ENCODE measurements at places on chromosomes 11 and 22.

DNA sequence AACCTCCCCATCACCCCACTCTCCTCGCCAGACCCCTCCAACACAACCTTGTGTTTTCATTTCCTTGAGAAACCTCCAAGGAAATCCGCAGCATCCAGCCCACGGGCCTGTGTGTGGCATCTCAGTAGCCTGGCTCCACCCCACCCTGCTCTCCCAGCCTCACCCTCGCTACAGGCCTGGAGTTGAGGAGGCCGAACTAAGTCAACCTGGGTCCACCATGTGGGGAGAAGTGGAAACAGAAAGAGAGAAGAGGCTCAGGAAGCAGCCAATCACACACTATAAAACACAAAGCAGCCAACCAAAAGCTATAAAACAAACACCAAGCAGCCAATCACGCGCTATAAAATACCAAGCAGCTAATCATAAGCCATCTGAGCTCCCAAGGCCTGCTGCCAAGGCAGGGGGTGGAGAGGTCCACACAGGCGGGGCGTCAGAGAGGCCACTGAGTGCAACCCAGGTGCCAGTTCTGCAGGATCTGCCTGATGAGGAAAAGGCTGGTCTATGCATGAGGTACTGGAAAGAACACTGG is 72.0 kb downstream of the MICAL3 start:
- DNase-seq = no peak

DNA sequence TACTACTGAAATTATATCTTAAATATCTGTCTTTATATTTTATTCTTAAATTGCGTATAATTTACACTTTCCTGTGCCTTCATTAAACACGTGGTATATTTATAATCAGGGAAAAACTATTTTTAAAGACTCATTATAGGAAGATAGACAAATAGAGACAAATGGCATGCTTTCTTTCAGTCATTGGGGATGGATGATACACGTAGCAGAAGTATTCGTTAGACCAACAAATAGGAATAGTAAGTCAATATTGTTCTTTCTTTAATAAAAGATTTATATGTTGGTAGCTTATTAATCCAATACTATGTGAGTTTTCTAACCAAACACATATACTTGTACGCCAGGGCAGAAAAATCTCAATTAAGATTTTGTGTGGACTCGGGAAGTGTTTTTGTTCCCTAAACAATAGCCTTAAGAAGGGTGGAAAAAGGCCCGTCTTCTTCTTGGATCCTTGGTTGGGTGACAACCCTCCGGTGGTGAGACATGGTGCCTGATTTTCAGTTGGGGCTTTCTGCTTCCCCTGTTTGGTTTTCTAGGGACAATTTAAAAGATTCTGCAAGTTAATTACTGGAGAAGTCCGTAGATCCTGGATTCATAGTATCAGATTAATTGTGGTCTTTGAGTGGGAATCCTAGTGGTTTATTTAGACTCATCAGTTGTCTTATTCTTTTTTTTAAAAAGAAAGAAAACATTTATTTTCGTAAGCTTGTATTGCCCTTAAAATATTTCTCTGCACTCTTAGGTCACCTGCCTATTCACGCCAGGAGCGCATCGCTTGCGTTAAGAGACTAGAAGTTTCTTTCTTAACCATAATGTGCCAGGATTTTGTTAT is 83.5 kb upstream of the WNT7B start:
- no peak for DNase-seq

GRCh38 chr11:3623121-3623520 is 18.7 kb downstream of the ART5 start:
- DNase-seq = no peak

DNA sequence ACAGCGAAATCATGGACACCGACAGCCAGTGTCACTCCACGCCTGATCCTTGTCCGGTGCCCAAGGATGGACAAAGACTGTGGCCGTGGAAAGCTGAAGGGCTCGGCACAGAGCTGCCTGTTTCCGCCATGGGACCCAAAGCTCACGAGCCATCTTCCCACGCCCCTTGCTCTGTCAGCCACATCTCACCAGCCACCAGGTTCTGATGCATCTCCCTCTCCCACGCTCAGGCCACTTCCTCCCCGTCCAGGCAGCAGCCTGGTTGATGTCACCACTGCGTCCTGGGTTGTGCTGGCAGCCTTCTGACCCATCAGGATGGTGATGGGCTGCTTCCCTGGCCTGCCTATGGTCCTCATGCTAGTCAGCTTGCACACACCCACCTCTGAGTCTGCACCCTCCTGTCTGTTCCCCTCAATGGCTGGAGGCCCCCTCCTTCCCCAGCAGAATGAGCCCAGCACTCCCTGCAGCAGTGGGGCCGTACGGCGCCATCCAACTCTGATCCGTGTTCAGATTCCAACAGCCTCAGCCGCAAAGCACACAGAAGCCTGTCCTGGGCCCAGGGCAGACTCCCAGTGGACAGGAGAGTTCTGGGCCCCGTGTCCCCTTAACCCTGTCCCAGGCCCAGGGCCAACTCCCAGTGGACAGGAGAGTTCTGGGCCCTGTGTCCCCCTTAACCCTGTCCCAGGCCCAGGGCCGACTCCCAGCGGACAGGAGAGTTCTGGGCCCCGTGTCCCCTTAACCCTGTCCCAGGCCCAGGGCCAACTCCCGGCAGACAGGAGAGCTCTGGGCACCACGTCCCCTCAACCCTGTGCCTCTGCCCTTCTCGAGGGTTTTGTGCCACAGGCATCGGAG is 259.5 kb downstream of the BRD1 start:
- no peak for DNase-seq

DNA sequence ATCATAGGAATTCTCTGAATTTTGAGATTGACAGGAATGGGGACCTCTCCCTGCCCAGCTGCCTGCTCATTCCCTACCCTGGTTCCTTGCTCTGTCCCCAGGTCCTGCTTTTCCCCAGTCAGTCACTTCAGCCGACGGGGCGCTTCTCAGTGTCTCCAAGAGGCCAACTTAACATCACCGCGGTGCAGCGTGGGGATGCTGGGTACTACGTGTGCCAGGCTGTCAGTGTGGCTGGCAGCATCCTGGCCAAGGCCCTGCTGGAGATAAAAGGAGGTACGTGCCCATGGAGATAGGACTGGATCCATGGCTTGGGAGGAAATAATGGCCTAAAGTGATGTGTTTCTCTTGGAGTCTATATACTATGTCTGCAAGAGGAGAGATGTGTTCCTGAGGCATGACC is 7.0 kb downstream of the ROBO3 start:
- no peak for DNase-seq

- no peak for DNase-seq
These were observed 315.5 kb downstream of the FAT3 start for GRCh38 chr11:92540096-92540495.

DNA sequence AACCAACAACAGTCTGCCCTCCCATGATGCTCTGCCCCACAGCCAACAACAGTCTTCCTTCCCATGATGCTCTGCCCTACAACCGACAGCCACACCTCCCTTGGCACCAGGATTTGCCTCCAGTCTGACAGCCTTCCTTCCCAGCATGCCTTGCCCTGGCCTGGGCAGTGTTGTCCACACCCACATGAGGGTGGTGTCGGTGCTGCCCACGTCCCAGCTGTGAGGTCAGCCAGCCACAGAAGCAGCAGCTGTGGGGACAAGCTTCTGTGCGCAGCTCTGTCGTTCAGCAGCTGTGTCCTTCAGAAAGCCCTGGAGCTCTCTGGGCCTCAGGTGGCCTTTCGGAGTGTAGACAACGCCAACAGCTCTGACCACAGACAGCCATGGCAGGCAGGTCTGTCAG is 1378.9 kb downstream of the BRD1 start:
- DNase-seq = no peak

- no peak for DNase-seq
These were observed 513 bp upstream of the TSGA10IP start for GRCh38 chr11:65944767-65945166.

GRCh38 chr11:35605706-35606105 is 12.6 kb upstream of the FJX1 start:
- DNase-seq = no peak

- no peak for DNase-seq
These were observed 2.6 kb downstream of the BMAL1 start for GRCh38 chr11:13280092-13280722.

- peak; percentile 44 for DNase-seq
These were observed 225.3 kb downstream of the ADAMTS15 start for GRCh38 chr11:130673698-130674097.

- peak; percentile 89 for DNase-seq
These were observed 58.7 kb downstream of the AHNAK start for GRCh38 chr11:62487738-62488551.

DNA sequence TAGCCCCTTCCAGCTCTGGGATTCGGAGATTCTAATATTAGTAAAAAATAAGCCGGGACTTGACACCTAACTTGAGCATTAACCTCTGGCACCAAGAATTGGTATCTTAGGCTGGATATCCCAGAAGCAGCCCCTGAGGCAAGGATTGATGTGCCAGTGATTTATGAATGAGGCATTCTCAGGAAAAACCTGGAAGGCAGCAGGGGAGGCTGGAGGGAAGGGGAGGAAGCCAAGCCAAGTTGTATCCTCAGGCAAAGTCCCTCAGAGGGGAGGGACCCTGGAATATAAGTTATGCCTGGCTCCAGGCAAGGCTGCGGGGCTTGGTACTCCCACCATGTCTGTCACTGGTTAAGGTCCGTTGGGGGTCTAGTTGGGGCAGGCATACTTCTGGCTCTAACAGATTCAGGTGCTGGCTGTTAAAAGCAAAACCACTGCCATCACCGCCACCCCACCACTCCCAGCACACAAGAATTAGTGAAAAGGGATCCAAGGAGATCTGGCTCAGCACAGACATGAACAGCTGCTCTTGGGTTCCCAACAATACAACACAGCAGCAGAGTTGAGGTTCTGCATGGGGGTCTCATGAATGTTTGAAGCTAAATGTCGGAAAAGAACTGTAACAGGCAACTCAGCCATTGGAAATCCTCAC is 29.8 kb downstream of the LMO2 start:
- DNase-seq = no peak

GRCh38 chr11:13051257-13051656 is 42.1 kb downstream of the RASSF10 start:
- DNase-seq = no peak

- DNase-seq = no peak
These were observed 32.0 kb downstream of the LRRC32 start for GRCh38 chr11:76638270-76639197.

- peak; percentile 91 for DNase-seq
These were observed 38.5 kb downstream of the BCR start for GRCh38 chr22:23218867-23219251.

DNA sequence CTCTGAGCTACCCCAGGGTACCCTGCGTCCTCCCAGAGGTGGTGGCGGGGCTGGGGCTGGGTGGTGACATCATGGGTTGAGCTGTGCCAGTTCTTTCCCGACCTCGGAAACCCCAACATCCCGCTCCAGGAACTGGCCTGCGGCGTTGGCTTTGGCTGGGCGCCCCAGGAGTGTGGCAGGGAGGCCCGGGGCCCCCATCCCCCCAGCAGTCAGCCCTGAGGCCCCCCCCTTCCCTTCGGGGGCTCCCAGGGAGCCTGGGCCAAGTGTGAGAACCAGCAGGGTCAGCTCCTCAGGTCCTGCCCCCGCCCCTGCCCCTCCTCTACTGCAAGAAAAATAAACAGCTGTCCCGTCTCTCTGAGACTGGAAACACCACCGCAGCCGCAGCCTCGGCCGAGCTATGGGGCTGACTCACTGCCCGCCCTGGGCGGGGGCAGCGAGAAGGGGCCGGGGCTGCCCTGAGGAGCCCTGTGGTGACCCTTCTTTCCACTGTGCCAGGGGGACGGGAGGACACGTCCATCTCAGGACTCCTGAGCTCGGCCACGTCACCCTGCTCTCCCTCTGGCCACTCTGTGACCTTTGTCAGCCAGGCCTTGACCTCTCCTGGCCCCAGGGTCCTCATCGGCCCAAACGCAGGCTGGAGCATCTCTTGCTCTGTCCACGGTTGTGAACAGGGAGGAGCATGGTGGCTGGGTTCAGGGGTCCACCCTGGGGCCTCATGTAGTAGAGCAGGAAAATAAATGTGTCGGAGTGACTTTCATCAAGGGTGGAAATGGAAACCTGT is 73.4 kb downstream of the WNT7B start:
- DNase-seq = no peak

GRCh38 chr11:6433998-6434660 is 6.7 kb downstream of the HPX start:
- DNase-seq = peak; percentile 35

DNA sequence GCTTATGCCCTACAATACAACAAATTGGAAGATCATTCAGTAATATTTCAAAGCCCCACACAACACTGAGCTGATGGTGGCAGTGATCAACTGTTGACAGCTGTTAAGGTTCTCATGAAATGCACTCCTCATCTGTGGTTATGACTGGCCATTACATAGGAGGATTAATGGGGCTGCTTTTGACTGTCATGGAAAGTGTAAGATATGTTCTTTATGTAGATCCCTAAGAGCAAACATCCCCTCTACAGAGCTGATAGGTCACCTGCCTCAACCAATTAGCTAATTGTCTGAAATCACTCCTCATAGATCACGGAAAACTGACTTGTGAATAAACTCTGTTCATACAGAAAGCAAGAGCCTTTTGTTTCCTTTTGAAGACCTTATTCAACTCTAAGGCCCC is 78.1 kb downstream of the GAB2 start:
- DNase-seq = no peak

GRCh38 chr11:34604145-34604544 is 16.7 kb upstream of the EHF start:
- DNase-seq = no peak

DNA sequence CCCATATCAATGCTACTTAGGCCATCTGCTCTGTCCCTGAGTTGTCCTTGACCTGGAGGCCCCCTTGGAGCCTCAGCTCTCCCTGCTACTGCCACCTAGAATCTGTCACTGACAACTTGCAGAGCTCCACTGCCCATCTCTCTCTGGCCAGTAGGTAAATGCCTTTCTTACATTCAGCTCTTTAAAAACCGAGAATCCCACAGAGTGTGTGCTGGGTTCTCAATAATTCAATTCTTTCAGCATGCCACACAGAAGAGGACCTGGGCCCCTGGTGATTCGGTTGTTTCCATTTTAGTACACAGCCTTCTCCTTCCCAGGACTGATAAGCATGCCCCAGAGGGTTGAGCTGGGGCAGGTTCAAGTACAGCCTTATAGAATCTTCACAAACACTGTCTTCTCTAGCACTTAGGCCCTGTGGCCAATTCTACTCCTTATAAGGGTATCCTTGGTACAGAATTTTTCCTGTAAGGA is 22.0 kb upstream of the IPO7 start:
- peak; percentile 11 for DNase-seq

- DNase-seq = no peak
These were observed 3.7 kb downstream of the SERPIND1 start for GRCh38 chr22:20777420-20778177.

Data from NCI-H2171 treated with DMSO at 0.1 percent for 48 hours (cell line).